ENCODE measurements at places on chromosomes 4 and X.

DNA sequence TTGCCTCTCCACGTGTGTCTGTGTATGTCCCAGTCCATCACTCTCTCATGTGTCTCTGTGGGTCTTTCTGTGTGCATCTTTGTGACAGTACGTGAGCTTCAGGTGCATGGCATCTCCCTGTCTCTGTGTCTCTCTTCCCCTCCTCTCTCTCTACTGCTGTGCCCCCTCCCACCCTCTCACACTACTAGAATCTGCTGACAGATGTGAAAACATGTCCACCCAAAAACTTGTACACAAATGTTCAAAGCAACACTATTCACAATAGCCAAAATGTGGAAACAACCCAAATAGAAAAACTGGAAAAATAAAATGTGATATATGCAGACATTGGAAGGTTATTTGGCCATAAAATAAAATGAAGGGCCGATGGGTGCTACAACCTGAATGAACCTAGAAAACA, 10.0 kb downstream of the EVC start:
- no peak for DNase-seq

DNA sequence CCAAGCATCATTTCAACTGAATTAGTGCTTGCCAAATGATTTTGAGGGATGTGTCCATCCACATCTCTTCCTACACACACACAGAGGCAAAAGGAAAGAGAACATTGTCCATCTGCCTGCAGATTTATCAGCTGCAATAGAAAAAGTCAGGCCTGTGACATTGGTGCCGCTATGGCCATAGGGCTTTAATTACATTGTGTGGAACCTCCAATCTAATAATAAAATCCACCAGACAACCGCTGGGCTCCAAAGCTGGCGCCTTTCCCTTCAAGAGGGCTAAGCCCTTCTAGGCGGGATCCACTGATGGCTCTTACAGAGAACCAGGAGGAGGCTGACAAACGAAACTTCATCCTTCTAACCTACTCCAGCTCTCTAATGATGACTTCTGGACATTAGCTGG, 60.6 kb downstream of the PHOX2B start:
- DNase-seq, result no peak

GRCh38 chrX:53440101-53440500, 5.9 kb upstream of the HSD17B10 start:
- DNase-seq, result no peak

DNA sequence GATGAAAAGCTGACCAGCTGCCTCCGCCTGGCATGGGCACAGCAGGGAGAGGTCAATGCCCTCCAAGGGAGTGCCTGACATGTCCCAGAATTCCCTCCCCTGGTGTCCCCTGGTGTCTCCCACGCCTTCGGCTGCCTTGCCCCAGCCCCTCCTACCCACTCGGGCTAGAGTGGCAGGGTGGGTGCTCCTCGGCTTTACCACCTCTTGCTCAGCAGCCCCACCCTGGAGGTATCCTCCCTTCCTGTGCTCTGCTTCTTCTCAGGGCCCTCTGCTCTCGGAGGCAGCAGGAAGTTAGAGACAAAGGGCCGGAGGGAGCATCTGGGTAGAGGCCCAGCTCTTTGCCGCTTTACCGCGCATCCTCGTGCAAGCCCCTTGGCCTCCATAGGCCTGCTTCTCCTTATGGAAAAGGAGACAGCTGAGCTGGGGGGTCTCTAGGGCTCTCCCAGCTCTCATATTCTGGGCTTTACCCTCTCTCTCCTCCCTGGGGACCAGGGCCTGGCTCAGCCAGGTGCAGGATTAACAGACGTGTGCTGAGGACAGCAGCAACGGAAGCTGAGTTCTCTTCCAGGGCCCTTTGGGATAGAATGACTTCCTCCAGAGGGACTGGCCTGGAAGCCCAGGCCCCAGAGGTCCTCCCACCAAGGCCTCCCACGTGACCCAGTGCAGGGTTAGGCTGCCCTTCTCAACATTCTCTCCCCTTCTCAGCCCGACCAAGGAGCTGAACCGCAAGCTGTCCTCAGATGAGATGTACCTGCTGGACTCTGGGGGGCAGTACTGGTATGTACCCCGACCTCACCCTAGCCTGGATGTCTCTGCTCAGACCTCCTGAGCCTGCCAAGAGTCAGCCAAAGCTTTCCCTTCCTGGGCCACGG, 17.2 kb downstream of the XPNPEP2 start:
- no peak for DNase-seq

DNA sequence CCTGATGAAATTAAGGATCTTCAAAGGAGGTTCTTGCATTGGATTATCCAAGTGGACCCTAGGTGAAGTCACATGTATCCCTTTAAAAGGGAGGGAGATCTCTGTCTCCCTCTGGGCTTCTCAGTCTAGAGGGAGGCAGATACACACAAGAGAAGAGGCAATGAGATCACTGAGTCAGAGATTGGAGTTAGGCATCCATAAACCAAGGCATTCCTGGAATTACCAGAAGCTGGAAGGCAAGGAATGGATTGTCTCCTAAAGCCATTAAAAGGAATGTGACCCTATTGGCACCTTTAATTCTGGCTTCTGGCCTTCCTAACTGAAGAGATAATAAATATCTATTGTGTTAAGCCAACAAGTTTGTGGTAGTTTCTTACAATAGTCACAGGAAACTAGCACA, 383.2 kb downstream of the PACRGL start:
- DNase-seq, result no peak

DNA sequence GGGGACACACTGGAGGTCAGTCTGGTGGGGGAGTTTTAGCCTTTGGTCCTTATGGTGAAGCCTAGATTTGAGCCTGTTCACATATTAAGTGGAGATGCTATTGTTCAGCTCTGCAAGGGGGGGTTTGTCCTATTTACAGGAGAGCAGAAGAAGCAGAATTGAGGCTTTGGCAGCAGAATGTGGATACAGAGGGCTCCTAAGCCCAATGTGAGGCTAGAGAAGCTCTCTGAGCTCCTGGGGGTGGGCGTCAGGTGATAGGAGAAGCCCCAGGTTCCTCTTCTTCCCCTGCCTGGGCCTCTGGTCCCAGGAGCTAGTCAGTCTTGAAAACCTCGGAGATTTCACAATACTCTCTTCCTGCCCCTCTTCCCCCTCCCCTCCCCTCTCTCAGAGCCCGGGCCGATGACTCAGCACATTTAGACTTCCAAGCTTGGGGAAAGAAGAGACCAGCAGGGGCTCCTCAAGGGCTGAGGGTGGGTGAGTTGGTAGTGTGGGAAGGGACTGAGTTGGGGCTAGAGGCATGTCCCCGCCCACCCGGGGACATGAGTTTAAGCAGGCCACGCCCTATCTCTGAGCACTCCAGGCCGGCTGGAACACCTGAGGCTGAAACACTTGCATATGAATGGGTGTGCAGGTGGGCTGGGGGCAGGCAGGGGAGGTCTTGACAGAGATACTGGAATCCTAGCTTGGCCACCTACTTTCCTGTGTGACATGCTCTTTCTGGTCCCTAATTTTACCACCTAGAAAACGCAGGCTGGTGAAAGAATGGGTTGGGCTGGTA, 3.4 kb downstream of the TFE3 start:
- DNase-seq, result peak; percentile 83

DNA sequence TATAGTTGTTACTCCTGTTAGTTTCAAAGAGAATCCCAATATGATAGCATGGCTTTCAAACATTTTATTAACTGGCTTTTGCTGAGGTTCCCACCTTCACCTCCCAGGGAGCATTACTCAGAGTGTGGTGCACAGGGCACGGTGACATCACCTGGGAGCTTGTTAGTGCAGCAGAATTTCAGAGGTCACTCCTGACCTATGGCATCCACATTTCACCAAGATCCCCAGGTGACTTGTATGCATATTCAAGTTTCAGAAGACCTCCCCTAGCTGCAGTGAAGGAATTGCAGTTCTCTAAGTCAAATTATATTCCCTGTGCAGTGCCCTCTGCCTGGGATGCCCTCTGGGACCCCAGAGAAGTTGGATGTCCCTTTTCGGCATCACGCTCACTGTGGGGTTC, 29.7 kb upstream of the LNX1 start:
- no peak for DNase-seq

DNA sequence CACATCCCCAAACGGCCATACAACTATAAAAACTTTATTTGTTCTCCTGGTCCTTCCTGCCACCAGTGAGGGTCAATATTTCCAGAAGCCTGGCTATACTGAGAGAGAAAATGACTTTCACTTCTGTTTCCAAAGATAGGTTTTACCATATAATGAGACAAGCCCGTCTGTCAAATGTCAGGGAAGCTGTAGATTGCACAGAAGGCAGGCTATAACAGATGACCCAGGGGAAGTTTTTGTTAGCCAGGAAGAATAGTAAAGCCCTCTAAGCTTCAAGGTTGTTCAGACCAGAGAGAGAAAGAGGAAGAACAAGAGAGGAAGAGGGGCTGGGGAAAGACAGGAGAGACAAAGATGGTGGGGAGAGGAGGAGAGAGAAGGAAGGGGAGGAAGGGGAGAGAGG, 217.5 kb downstream of the GBA3 start:
- DNase-seq, result no peak

DNA sequence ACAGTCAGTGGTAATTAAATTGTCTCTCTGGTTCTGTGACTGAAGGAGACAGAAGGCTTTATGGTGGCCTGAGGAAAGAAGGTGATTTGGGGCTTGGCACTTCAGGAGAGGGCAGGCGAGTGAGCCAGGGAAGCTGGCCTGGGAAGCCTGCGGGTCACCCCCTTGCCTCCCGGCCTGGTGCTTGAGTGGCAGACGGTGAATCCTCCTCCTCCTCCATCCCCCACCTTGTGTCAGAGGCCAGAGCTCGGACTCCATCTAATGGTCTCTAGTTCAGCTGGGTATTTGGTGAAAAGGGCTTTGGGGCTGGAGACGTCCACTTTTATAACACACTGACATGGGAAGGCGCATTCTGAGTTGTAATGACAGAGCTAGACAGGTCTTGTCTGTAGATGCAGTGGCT, 8.7 kb downstream of the TMEM187 start:
- no peak for DNase-seq

- DNase-seq, result no peak
Observed at GRCh38 chrX:75648803-75649588, 126.2 kb upstream of the ZDHHC15 start.

GRCh38 chrX:42992199-42992943, 214.4 kb upstream of the PPP1R2C start:
- DNase-seq, result no peak

DNA sequence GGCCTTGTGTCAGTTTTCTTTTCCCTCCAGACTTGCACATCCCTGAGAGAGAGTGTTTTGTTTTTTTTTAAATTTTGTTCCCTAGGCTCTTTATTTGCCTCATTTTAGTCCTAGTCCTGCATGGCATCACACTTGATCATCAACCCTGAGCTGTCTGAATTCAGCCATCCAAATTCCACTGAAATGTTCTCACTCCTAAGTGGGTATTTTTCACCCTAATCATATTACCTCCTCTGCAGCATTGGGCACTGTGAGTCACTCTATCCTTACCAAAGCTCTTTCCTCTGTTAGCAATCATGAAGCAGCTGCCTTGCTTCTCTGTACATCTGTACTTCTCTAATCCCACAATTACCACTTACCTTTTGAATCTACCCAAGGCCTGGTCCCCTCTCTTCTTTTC, 356.6 kb upstream of the MAGEB2 start:
- DNase-seq, result peak; percentile 1

GRCh38 chr4:63218856-63219255, 1190.4 kb downstream of the TECRL start:
- no peak for DNase-seq

- no peak for DNase-seq
Observed at GRCh38 chr4:76354517-76355473, 48.3 kb downstream of the STBD1 start.

DNA sequence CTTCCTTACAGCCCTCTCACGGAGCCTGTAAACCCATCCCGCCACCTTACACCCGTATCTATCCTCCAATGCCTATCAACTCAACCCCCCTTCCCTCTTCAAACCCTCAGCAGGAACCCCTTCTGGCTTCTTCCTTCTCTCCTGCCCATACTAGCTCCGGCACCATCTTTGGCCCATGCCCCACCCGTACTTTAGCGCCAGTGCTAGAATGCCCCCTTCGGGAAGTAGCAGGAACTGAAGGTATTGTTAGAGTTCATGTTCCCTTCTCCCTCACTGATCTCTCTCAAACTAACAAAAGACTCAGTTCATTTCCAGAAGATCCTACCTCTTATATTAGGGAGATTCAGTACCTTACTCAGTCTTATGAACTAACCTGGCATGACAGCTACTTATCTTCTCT, 2.7 kb upstream of the UGT2B15 start:
- no peak for DNase-seq

- peak; percentile 10 for DNase-seq
Observed at GRCh38 chrX:150032742-150033141, 94.5 kb upstream of the EOLA2 start.

DNA sequence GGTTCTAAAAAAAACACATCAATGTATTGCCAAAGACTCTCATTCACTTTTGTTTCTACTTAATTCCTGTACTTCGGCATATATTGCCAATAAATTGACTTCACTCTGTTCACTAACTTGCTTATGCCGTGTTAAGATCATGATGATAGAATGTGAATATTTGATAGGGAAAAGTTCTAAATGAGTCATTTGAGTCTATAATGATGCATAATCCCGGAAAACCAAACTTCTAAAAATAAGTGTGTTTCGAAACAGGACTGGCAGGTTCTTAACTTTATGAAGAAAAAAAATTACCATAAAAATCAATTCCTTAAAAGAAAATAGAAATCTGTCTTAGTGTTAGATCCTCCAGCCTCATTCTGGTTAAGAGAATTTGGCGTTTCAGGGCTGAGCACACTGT, 387.5 kb upstream of the FTHL17 start:
- DNase-seq, result no peak

GRCh38 chr4:127155116-127155515, 477.6 kb upstream of the INTU start:
- DNase-seq, result no peak

GRCh38 chrX:1536712-1537030, 314 bp downstream of the P2RY8 start:
- DNase-seq, result no peak

GRCh38 chr4:111693758-111694157, 451.5 kb upstream of the FAM241A start:
- no peak for DNase-seq

- no peak for DNase-seq
Observed at GRCh38 chrX:11464380-11464779, 171.2 kb downstream of the AMELX start.

GRCh38 chrX:114134465-114134864, 449.4 kb upstream of the HTR2C start:
- DNase-seq, result no peak

- no peak for DNase-seq
Observed at GRCh38 chr4:47054130-47054529, 22.8 kb downstream of the GABRB1 start.

GRCh38 chr4:48958582-48958981, 27.5 kb upstream of the CWH43 start:
- DNase-seq, result no peak

- DNase-seq, result no peak
Observed at GRCh38 chr4:38292529-38292928, 332.3 kb downstream of the PTTG2 start.

- no peak for DNase-seq
Observed at GRCh38 chrX:41351923-41352322, 18.0 kb downstream of the DDX3X start.

GRCh38 chr4:112704991-112705845, 68.3 kb downstream of the LARP7 start:
- DNase-seq, result peak; percentile 39

All from kidney glomerular epithelial cell (primary cell).